CD4-positive, alpha-beta T cell treated with Interleukin-6 at 100 ng/mL for 8 hours (primary cell): ENCODE measurements at places on chromosomes 2 and 18.

GRCh38 chr18:68769461-68769860, 28.4 kb upstream of the CCDC102B start:
- no peak for DNase-seq

DNA sequence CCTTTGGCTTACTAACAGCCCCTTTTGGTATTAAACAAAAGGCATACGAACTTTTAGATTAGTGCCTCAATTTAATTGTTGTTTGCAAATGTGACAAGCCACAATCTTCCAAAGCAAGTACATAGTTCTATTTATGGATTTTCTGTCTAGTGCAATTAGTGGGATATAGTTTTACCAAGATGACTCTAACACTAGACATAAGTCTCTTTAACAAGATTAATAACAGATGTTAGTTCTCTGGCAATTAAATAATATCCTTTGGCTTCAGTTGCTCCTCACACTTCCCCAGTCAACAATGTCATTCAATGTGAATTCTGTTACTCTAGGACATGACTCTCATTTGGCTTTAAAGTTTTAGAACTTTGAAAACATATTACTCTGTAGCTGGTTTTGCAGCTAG, 16.7 kb upstream of the MC4R start:
- no peak for DNase-seq

- DNase-seq, result no peak
Observed at GRCh38 chr2:142286618-142287017, 155.8 kb upstream of the LRP1B start.

DNA sequence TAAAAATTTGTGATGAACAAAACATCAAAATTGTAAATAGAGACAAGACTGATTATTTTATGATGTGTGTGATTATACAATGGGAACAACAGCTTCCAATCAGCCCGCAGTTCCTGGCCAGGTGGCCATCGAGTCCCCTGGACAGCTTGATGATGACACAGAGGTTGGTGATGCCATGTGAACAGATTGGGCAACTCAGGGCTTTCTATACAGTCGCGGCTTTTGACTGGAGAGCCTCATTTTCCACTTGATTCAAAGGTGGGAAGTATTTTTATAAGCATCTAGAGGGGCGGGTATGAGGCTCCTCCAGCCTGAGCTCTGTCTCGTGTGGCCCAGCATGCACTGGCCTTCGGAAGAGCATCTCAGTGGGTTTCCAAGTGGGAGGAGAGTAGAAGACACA, 14.9 kb upstream of the HPCAL1 start:
- no peak for DNase-seq

- no peak for DNase-seq
Observed at GRCh38 chr2:176556373-176556772, 287.1 kb downstream of the MTX2 start.
